Occipital lobe (tissue), 3 donors: ENCODE measurements at places on chromosomes 12 and 14. TPM values are rescaled to one million over a fixed set of nuclear protein-coding genes. Genes with fewer than 3 reads are reported as not detected.
A peak's percentile ranks its signal among the peaks of the same experiment; 100 is the strongest.

DNA sequence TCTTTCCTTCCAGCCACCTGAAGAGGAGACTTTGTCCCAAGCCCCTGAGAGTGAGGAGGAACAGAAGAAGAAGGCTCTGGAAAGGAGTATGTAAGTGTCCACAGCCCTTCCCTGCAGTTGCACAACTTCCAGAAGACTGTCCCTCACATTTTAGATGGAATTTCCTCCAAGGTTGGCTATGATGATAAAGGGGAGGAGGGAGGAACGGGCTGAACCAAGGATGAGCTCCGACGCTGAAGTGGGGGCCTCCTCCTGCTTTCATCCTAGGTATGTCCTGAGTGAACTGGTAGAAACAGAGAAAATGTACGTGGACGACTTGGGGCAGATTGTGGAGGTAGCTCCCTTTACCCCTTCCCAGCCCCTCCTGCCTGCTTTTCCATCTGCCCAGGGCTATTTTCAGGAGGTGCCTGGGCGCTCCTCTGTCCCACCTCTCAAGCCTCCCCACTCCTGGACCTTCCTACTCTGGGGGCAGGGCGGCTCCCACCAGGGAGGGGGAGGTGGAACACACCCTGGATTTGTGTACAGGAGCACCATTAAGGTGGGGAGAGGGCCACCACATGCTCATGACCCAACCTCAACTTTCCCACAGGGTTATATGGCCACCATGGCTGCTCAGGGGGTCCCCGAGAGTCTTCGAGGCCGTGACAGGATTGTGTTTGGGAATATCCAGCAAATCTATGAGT, 2.3 kb downstream of the ARHGEF25 start:
- no peak for DNase-seq

DNA sequence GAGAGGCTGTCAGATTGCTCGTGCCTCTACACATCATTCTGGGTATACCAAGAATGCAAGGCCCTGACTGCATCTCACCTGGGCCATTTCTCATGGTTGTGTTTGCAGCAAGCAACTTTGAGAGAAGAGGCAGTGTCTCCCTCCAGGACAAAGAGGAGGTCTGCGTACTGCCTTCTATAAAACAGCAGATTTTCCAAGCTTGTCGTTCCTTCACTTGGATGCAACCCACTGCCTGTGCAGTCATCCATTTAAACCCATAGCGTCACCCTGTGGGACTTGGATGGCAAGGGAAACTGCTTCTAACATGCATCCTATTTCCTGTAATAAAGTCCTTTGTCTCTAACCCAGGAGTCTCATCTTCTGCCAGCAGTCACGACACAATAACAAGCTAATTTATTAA, 1.3 kb downstream of the POMT2 start:
- no peak for DNase-seq

DNA sequence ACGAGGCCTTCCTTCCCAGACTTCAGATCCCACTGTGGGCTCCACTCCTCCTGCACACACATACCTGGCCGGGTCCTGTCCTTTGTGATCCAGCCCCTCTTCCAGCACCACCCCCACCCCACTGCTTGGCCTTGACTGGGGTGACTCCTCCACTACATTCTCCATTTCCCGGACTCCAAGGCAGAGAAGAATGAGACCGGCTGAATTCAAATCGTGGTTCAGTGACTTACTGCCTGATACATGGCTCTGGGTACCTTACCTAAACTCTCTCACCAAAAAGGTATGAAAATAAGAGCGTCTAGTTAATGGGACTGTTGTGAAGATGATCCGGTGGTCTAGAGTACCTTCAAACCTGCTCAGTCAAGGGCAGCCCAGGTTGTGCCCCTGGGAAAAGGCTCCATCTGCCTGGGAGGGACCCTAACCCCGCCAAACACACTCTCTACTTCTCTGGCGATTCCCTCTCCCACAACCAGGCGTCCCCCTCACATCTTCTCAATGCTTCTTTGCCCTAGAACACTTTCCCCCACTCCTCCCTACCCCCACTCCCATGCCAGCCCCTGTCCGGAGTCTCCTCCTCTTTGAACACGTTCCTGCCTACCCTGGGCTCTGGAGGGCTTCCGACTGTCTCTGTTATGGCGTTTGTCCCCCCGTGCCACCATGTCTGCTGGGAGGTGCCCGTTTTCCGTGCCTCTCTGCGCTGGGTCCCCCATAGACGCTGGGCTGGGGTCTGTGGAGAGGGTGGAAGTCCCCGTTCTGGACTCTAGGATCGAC, 1.5 kb upstream of the ZBTB42 start:
- no peak for DNase-seq

DNA sequence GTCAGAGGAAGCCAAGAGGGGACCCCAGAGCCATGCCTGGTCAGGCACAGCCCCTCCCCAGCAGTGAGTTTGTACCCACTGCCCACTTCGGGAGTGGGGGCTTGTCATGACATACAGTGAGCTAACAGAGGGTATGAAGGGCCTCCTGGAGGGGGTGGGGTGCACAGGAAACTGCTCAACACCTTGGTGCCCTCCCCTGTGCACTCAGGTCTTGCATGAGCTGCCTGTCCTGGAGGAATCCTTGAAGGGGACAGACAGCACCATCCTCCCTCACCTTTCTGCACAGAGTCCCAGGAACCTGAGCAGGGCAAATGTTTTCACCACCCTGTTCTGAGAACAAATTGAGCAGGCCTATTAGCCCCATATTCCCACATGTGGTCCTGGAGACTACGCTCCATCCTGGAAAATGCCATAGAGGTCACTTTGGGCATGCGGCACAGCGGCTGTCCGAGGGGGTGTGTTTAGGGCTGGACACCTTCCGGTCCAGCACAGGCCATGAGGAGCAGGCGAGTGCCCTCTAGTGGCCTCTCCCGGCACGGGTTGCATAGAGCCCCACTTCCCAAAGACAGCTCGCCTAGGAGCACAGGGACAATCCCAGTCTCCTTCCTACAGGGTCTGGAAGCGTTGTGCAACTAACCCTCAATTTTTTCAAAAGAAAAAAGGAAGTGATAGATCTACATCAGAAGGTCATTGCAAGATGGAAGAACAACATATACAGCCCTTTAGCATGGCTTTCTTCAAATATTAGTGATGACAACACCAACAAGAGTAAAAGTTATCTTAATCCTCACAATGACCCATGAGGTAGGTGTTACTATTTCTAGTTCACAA, 31.9 kb upstream of the ZFP36L1 start:
- DNase-seq = peak; percentile 28

Gene RDH5
- total RNA-seq = 6.6 TPM

DNA sequence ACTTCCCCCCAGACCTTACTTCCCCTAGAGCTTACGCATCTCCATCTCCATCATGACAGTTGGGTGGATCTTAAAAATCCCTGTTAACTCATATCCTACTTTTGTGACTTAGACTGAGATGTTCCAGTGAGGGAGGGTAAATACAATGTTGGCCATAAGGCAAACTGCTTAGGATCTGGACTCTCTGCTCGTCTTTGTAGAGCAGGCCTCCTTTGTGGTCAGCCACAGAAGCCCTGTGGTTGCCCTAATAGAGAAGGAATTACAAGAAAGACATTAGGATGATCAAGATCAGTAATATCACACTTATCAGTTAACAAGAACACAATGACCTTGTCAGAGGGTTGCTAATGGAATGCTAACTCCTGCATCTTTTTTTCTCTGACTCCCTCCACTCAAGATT, 52.0 kb downstream of the TMEM132C start:
- DNase-seq = no peak

Gene SLC17A8
- 1.2 TPM for total RNA-seq

GRCh38 chr14:101962503-101962874, 1.9 kb upstream of the DYNC1H1 start:
- peak; percentile 30 for DNase-seq

- DNase-seq = no peak
Observed at GRCh38 chr14:55138091-55138490, 9.0 kb downstream of the LGALS3 start.

Gene ZBTB39
- total RNA-seq = 10.6 TPM

Gene BATF
- 0.47 TPM for total RNA-seq

Gene SPTB
- total RNA-seq = 18.2 TPM

Gene CCDC88C
- 14.3 TPM for total RNA-seq

DNA sequence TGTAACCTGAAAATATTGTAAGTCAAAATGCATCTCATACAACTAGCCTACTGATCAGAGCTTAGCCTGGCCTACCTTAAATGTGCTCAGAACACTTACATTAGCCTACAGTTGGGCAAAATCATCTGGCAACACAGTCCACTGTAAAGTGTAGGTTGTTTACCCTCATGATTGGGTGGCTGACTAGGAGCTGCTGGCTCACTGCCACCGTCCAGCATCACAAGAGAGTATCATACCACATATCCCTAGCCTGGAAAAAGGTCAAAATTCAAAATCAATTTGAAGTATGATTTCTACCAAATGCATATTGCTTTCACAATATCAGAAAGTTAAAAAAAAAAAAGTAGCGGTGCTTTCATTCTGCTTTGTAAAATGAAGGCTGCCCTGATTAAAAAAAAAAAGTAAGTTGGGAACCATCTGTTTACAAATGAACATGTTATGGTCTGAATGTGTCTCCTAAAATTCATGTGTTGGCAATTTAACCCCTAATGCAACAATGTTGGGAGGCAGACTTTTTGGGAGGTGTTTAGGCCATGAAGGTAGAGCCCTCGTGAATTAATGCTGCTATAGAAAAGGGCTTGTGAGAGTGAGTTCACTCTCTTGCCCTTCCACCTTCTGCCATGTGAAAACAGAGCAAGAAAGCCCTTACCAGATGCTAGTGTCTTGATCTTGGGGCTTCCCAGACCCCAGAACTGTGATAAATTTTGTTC, 211.8 kb downstream of the PPM1H start:
- DNase-seq = no peak

Gene C12orf42
- total RNA-seq = 2.3 TPM
